ENCODE measurements at places on chromosomes 6 and 20.
A peak's percentile ranks its signal among the peaks of the same experiment; 100 is the strongest.

- no peak for DNase-seq
Observed at GRCh38 chr6:92122746-92123145, 1296.6 kb downstream of the EPHA7 start.

GRCh38 chr6:48429021-48429420 is 318.0 kb upstream of the PTCHD4 start:
- no peak for DNase-seq

DNA sequence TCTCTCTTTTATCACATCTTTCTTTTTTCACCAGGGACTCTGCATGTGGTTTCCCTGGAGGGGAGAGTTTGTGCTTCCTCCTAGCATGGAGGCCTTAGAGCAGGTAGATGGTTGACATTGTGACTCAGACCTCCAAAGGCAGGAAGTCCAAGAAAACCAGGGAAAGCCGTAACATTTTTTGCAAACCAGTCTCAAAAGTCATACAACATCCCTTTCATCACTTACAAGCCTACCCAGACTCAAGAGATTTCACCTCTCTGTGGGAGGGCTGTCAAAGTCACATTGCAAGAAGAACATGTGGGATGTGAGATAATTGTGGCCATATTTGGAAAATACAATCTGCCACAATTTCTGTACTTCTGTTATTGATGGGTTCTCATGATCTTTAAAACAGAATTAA is 46.2 kb downstream of the SNRNP48 start:
- no peak for DNase-seq

DNA sequence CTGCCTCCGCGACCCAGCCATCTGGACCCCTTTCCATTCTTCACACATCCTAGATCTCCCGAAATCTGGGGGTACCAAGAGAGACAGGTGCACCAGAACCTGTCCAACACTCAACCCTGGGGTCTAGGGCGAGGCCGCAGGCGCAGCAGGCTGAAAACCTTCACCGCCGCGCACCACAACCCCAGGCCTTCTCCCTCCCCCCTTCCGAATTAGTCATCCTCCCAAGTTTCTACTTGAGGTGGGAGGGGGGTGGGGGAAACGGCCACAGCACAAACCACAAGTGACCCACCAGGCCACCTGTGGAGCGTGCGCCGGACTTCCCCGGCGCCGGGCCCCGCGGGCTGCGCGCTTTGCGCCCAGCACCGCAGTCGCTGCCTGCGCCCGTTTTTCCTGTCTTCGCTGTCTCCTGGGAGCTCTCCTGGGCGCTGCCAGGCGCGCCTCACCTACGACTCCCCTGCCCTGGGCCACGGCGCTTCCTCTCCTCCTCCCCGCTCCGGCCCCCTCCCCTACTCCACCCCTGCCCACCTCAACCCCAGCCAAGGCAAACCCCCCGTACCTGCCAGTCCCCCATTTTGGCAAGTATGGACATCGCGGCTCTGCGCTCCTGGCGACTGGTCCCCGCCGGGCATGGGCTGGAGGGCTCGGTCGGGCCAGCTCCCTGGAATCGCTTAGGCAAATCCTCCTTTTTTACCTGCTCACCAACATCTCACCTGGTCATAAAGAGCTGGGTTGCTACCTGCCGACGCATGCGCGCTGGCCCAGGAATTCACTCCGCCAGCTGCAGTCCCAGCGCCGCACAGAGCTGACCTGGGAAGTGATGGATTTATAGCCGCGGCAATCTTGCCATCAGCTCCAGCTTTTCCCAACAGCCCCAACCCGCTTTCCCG is 4.2 kb upstream of the TFAP2A start:
- DNase-seq = no peak

GRCh38 chr6:142374091-142374770 is 72.4 kb downstream of the ADGRG6 start:
- DNase-seq = no peak

- no peak for DNase-seq
Observed at GRCh38 chr6:35034411-35035191, 106.5 kb downstream of the TCP11 start.

GRCh38 chr20:11101243-11101642 is 427.4 kb upstream of the JAG1 start:
- DNase-seq = no peak

DNA sequence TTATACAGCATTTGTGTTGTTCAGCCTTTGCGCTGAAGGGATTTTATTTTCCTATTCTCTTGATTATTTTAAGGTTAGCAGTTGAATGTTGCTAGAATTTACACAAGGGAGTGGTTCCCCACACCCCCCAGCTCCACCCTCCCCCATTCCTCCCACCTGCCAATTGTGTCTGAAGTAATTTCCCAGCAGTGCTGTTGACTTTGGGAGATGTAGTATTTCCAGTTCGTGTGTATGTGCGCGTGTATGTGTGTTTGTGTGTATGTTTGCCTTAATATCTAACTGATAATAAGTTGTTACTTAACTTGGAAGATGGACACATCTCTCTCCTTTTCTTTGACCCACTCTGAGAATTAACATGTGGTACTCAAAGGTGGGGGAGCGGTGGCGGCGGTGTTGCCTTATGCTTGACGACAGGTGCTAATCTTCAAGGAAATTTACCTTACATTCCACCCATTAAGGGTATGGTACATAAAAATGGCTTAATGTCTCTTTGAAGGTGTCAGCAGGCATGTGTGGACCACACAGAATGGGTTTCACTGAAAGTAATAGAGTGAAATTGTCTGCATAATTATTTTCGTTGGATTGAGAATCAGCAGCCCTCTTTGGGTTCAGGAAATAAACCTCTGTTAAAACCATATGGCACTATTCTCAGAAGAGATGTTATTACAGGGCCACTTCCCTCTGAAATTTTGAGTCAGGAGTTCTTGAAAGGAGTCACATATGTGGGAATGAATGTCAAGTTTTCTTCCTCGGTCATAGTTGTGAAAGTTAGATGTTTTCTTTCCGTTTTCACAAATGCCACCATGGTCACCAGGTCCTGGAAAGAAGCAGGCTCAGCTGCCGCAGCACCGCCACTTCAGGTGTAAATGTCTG is 95.6 kb upstream of the SUPT3H start:
- no peak for DNase-seq

DNA sequence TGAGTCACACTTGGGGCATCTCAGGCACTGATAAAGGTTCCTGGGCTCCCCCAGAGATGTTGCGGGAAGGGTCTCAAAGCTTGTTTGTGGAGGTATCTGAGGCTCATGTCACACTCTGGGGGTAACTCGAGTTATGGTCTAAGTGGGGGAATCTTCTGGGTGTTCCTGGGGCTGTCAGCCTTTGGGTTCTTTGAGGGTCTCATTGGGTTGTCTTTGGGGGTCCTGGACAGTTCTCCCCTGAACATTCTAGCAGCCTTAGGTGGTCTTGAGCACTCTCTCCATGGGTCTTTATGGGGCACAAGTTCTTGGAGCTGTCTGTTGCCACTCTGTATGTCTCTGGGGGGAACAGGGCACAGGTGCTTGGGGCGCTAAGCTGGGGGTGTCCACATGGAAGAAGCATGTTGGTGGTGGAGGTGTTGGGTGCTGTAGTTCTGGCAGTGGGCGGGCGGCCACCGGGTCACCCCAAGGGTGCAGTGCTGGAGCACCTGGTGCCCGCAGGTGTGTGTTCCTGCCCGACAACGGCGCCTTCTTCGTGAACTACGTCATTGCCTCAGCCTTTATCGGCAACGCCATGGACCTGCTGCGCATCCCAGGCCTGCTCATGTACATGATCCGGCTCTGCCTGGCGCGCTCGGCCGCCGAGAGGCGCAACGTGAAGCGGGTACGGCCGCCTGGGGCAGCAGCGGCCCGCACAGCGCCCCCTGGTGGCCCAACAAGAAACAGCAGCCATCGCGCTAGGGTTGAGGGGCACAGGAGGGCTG is 7.1 kb upstream of the CAPN11 start:
- DNase-seq = peak; percentile 79

- DNase-seq = peak; percentile 21
Observed at GRCh38 chr6:30781743-30782424, 37.5 kb upstream of the IER3 start.

- no peak for DNase-seq
Observed at GRCh38 chr6:159665868-159666635, 27.0 kb downstream of the SOD2 start.

- no peak for DNase-seq
Observed at GRCh38 chr6:29332676-29333075, 31.2 kb downstream of the OR14J1 start.

- no peak for DNase-seq
Observed at GRCh38 chr20:39249798-39250197, 287.7 kb downstream of the DHX35 start.

- DNase-seq = no peak
Observed at GRCh38 chr6:56043761-56044160, 168.4 kb upstream of the BMP5 start.

- peak; percentile 64 for DNase-seq
Observed at GRCh38 chr6:34189806-34190503, 44.1 kb upstream of the GRM4 start.

GRCh38 chr6:165805067-165805555 is 142.1 kb upstream of the PDE10A start:
- DNase-seq = no peak

DNA sequence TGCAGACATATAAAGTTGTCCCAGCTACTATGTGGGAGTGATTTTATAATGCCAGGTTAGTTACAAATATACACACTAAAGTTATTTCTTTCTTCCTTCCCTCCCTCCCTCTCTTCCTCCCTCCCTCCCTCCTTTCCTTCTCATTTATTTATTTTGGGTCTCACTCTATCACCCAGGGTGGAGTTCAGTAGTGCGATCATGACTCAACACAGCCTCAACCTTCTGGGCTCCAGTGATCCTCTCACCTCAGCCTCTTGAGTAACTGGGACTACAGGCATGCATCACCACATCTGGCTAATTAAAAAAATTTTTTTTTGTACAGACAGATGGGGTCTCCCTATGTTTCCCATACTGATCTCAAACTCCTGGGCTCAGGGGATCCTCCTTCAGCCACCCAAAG is 59.2 kb downstream of the PHF20 start:
- no peak for DNase-seq

DNA sequence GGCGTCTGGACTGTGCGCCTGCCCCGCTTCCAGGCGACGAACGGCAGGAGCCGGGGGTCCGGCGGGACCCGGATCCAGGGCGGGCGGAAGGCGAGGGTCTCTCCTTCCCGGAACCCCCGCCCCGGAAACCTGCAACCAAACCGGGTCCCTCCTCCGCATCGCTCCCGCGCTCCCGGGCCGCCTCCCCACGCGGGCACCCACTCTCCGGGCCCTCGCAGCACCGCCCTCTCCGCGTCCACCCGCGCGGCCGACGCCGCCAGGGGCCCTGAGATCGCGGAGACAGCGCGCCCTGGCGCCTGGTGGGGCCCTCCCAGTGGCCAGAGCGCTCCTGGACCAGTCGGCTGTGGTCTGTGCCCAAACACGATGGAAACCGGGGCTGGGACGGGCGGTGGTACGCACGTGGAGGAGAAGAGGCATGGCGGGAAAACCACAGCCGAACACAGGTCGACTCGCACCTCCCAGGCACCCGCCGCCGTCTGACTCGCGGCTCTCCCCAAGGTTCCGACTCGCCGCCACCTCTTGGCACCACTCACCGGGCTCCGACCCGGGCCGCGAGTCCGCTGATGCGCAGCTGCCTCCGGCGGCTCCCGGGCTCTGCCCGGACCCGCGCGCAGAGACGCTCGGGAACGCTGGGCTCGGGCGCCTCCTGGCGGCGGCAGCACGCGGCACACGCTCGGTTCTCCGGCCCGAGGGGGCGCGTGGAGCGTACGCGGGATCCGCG is 7.9 kb downstream of the NKX2-2 start:
- peak; percentile 77 for DNase-seq

DNA sequence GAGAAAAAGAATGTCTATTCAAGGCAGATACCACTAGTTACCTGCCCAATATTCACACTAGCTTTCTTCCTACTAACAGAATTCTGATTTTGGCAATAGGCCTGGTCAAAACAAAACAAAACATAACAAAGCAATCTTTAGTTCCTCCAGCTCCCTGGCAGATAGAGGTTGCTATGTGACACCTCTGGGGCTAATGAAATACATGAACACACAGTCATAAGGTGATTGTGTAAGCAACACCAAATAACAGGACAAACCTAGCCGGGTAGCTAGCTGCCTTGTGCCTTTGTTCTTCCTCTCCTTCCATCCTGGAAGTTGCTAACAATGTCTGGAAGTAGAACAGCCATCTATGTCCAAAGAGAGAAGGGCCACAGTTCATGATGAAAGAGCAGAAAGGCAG is 6.0 kb upstream of the HMGN3 start:
- no peak for DNase-seq

DNA sequence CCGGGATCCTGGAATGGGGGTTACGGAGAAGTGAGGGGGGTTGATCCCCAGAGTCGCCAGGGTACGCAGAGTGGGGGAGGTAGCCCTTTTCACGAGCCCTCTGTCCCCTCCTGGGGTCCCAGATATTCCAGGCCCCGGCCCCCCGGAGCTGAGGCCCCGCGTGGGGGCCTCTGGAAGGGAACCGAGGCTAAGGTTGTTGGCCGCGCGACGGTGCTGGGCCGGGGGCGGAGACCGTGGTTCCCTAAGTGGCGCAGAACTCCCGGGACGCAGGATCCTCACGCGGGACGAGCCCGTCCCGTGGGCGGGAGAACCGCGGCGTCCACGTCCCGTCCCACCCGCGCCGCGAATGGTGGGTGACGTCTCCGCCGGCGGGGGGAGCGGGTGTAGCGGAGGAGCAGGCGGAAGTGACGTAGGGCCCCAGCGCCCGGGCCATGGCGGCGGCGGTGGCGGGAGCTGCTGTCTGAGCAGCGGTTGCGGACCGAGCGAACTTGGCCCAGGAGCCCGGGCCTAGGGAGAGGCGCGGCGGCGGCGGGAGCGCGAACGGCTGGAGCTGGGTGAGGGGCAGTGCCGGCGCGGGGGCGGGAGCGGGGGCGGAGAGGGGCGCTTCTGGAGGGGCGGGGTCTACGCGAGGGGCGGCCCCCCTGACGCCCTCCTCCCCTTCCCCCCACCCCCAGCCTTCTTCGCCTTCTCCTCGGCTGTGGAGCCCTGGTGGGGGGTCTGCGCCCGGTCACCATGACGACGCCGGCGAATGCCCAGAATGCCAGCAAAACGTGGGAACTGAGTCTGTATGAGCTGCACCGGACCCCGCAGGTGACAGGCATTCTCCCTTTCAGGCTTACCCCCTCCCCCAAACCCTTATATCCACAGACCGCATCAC is at the start of gene RING1:
TSS of gene RING1 (plus strand) at position 410 of the 877 bp plus-strand sequence. CDS start at position 733, 323 bp downstream.
- peak; percentile 89 for DNase-seq

- no peak for DNase-seq
Observed at GRCh38 chr6:169155481-169155880, 98.2 kb downstream of the THBS2 start.

DNA sequence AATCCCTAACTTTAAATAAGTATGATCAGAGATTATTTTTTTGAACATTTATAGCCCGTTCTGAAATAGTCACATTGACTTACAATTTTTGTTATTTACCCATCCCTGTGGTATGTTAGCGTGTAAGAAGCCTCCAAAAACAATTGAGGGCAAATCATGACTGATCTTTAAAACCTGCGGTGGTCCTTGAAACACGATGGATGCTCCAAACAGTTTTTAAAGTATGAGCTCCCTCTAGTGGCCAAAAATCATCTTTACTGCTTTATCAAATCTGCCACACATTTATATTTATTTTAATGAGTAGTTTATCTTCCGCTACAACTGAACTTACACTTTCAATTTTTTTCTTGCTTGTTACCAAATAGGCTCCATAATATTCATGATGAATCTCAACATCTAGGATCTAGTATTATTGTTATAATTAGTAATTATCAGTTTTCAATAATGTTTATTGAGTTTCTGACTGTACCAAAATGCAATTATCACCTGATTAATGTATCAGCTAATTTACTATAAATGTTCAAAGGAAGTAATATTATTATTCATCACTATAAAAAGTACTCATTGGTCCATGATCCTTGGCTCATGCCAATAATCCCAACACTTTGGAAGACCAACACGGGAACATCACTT is 52.2 kb downstream of the MARCKS start:
- no peak for DNase-seq
